ENCODE measurements at places on chromosomes 2 and 18.

- DNase-seq = no peak
Observed at GRCh38 chr2:235218486-235218907, 266.7 kb downstream of the SH3BP4 start.

GRCh38 chr2:167127135-167127534 is 238.9 kb downstream of the XIRP2 start:
- DNase-seq = no peak

GRCh38 chr18:76099931-76100457 is 395.0 kb downstream of the ZNF516 start:
- DNase-seq = no peak

DNA sequence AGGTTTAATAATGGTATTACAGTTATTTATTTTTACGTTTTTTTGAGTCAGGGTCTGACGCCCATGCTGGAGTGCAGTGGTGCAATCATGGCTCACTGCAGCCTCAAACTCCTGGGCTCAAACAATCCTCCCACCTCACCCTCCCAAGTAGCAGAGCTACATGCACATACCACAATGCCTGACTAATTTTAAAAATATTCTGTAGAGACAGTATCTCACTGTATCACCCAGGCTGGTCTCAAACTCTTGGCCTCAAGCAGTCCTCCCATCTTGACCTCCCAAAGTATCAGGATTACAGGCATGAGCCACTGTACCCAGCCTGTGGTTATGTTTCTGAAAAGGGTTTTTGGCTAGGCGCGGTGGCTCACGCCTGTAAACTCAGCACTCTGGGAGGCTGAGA is 120.8 kb downstream of the ESCO1 start:
- no peak for DNase-seq

DNA sequence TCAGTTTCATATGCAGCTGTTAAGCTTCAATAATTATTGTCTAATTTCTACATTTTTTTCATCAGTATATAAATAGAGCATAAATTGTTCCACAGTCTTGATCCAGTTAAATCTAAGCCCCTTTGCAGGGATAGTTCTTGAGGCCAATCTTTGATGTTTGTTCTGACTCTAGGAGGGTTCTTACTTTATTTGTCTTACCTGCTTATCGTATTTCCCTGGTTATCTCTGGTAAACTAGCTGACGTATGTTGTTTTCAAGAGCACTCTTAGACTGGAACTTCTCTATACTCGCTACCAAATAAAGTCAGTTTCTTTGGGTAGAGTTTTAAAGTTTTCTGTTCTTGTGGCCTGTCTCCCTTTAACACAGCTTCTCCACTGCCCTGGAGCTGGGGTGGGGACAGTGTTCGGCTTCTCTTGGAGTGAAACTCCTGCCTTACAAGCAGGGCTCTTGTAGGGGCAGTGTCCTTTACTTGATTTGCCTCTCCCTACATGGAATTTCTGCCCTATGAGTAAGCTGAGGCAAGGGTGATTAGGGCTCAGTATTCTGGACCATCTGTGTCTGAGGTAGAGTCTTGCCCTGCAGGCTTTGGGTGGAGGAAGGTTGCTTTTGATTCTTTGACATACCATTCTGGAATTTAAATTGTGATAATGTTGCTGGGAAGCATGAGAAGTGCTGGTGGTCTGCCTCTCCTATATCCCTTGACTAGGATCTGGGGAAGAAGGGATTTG is 90.3 kb downstream of the PTPN4 start:
- no peak for DNase-seq

DNA sequence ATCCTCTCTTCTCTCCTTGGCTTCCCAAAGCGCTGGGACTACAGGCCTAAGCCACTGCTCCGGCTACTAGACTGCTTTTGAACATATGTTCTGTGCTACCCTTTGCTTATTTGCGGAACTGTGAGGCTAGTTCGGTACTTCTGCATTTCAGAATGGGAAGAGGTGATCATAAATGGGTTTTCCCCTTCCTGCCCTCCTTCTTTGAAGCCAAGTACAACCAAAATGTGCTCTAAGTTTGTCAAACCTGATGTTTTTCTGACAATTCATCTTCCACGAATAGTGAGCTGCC is 1.7 kb upstream of the ESCO1 start:
- no peak for DNase-seq

- DNase-seq = no peak
Observed at GRCh38 chr18:56197241-56197859, 441.0 kb downstream of the TXNL1 start.

DNA sequence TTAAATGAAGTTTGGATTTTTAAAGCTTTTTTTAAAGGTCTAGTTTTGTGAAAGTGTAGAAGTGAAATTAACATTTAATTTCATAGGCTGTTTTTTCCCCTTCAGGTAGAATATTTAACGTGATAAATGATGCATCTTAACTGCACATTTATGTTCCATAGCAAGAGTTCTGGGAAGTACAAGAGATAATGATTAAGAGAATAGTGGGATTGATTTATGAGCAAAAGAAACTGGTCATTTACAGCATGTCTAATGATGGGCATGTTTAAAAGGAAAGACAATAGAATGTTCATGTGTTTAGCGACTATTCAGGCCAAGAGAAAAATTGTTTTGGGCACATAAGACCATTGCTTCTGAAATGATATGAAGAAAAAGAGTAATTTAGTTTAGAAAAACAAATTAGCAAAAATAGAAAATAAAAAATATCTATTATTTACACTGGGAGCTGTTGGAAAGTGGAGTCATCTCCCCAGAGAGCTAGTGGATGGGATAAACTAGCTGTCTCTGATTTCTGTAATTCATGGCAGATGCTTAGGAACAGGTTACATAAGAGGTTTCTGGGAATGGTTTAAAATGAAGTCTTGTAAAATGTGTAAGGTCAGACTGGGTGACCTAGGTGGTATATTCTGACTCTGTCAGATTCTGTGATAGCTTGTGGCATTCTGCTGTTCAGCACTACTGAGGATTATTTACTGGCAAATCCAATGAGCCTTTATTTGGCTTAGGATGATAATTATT is 60.7 kb downstream of the WDR7 start:
- no peak for DNase-seq

- DNase-seq = peak; percentile 5
Observed at GRCh38 chr2:29747786-29748470, 173.5 kb downstream of the ALK start.

GRCh38 chr2:119483395-119483753 is 40.9 kb downstream of the SCTR start:
- no peak for DNase-seq

GRCh38 chr2:161915121-161915520 is 158.9 kb downstream of the DPP4 start:
- DNase-seq = no peak

DNA sequence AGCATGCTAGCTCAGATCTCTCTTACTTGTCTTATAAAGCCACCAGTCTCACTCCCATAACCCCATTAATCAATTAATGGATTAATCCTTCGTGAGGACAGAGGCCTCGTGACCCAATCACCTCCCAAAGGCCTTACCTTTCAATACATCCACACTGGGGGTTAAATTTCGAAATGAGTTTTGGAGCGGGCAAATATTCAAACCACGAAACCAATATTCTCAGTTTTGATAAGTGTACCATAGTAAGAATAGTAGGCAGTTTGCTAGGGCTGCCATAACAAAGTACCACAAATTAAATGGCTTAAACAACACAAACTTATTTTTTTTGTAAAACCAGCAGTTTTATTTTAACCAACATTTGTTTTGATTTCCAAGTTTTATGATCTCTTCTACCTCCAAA is 15.2 kb downstream of the HIBCH start:
- DNase-seq = no peak

DNA sequence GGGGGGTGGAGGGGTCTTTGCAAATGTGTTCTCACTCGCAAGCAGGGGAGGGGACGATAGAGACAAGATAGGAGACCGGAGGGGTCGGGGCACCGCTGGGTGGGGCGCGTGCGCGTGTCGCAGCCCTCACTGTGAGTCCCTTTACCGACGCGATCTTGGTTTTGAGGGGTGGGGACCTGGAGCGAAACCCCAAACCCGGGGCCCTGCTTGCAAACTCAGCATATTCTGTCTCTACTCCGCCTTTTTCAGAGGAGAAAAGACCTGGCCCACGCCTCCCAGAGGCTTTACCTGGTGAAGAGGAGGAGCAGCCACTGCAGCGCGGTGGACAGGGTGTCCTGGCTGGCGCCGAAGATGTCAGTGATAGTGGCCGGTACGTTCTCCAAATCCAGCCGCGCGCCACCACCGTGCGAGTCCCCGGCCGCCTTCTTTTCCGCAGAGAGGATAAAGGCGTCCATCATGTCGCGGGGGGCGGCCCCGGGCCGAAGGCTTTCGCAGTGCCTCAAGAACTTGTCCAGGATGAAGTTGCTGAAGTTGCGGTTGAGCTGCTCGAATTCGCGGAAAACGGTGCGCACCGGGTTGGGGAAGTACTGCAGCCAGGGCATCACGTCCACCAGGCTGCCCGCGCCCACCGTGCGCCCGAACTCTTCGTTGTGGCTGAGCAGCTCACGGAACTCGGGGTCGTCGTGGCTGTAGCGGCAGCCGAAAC is 1.7 kb downstream of the CYP1B1 start:
- peak; percentile 59 for DNase-seq

DNA sequence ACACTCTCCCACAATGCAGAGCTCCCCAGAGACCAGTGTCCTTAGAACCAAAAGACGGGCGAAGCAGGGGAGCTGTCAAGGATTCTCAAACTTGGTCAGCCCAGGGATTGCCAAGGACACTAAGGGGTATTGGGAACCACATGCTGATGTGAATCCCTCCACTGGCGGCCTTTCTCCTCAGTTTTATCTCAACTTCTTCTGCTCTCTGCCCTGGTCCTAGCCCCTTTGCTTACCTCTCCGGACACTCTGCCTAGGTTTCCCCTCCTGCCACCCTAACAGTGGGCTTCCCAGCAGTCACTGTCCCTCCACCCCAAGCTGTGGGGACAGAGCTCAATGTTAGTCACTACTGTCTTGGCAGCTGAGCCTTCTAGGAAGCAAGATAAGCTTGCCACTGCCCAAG is 61.1 kb downstream of the POLR1A start:
- DNase-seq = no peak

- DNase-seq = no peak
Observed at GRCh38 chr2:83394134-83394904, 1064.8 kb downstream of the SUCLG1 start.

DNA sequence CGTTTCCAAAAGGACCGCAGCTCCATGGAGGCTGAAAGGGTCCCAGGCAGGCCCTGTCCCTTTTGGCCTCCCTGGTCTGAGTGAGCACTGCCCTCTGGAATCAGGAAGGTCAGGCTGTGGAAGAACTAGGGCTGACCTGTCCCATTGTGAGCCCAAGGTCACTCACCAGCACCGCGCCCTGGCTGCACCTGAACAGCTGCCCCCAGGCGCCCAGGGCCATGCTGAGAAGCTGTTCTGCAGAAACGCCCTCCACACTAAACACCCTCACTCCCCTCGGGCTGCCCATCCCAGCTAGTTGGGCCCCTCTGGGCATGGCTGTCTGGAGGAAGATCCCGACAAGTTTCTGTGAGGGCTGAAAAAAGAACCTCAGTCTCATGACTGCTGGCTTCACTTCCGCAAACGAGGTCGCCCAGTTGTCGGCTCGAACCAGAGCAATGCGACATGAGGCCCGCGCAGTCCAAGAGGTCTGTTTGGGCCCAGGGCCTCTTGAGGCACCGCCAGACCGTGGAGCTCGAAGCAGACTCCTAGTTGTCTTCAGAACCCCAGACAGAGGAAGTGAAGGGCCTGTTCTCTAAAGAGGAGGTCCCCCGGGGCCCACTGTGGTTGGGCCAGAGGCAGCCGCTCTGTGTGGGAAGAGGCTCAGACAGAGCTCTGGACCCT is 64.4 kb downstream of the INPP5D start:
- DNase-seq = no peak

- DNase-seq = no peak
Observed at GRCh38 chr2:80019571-80020460, 284.7 kb downstream of the LRRTM1 start.

GRCh38 chr2:180761224-180761623 is 219.2 kb upstream of the UBE2E3 start:
- no peak for DNase-seq

DNA sequence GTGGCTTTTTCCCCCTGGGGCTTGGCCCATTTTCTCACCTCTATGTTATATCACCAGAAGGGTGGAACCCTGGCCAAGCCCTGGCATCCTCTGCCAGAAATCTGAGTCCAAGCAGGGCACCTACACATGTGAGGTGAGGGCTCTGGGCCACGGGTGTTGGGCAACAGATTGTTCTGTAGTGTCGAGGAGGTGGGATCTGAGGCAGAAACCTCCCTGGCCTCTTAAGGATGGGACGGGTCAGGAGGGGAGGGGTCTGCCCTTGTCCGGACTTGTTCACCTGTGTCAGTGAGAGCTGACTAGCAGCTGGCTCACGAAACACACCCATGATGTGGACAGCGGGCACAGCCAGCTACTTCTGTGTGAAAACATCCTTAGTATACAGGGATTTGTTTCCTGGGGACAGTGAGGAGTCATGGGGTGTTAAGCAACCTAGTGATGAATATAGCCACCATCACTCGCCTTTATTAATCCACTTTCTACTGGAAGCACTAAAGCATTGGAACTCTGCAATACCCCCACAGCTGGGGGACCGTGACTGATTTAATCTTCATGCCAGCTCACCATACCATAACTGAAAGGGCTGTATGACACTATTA is 35.6 kb downstream of the EPAS1 start:
- no peak for DNase-seq

DNA sequence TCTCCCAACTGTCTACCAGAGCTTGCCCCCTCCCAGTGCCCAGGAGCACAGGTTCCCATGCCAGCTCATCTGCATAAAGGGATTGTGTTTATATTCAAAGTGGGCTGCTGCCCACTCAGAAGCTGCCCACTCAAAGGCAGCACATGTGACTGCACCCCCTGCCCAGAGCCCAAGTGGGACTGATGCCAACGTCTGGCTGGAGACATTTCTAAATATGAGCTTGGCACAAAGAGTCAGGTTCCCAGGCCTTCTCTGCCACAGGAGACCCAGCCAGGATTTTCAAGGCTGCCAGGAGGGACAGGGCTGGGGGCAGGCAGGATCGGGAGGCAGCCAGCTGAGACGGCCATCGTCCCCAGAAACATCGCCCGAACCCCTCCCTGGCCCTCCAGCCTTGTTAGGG is 67.1 kb downstream of the ZBTB7C start:
- no peak for DNase-seq

DNA sequence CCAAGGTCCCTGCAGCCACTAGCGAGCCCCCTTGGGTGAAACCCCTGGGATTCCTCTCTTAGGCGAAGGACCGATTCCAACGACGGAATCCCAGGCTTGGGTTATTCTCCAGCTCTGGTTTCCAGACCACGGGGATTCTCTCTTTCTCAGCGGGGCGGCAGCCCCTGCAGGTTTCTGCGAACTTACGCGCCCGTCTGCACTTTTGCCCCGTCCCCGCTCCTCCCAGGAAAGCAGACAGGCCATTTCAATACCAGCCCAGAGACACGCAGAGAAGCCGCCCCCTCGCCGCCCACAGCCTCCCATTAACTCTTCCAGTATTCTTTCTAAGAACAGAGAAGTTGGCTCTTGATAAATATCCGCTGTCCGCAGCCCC is 1.2 kb downstream of the CBLN2 start:
- no peak for DNase-seq

- peak; percentile 35 for DNase-seq
Observed at GRCh38 chr2:119249311-119249710, 25.7 kb downstream of the STEAP3 start.

- DNase-seq = no peak
Observed at GRCh38 chr2:179558010-179558934, 293.6 kb upstream of the SESTD1 start.

- DNase-seq = no peak
Observed at GRCh38 chr2:207937253-207937652, 88.1 kb downstream of the PLEKHM3 start.

GRCh38 chr2:146665800-146666199 is 1179.0 kb upstream of the ACVR2A start:
- DNase-seq = no peak

- DNase-seq = no peak
Observed at GRCh38 chr2:126664234-126664633, 8.3 kb downstream of the GYPC start.

GRCh38 chr2:114192362-114192761 is 250.1 kb upstream of the DPP10 start:
- DNase-seq = no peak

Data from activated naive CD4-positive, alpha-beta T cell treated with anti-CD3 and anti-CD28 coated beads, Interleukin-2, amount 50 U/mL, for 72 hours (primary cell).